Esophagus squamous epithelium (tissue), 5 donors: ENCODE measurements at places on chromosomes 16 and 17.

DNA sequence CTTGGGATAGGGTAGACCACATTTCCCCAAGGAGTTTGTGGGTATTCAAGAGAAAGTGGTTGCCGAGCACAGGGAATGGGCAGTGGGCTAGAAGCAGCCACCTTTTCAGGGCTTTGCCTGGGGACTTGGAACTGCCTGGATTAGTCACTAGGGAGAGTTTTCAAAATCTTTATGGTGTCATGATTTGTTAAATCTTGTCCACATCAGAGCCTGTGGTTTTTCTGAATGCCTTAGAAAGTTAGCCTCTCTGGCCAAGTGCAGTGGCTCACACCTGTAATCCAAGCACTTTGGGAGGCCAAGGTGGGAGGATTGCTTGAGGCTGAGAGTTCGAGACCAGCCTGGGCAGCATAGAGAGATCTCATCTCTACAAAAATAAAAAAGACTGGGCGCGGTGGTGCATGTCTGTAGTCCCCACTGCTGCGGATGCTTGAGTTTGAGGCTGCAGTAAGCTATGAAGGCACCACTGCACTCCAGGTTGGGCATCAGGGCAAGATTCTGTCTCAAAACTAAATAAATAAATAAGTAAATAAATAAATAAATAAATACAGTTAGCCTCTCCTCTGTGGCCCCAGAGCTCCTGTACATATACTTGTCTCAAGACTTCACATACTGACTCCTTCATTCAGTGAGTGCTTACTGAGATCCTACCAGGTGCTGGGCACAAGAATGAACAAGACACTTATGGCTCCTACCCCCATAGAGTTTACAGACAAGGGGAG, 76.3 kb upstream of the HNF1B start:
- no peak for DNase-seq

GRCh38 chr16:85820604-85821372, 21.3 kb downstream of the COX4I1 start:
- no peak for DNase-seq

GRCh38 chr17:4777969-4778760, 6.5 kb downstream of the TM4SF5 start:
- no peak for DNase-seq

GRCh38 chr16:51637770-51638094, 486.7 kb upstream of the SALL1 start:
- DNase-seq = no peak

GRCh38 chr17:10661437-10661836, 4.3 kb upstream of the MYH3 start:
- no peak for DNase-seq

- peak; percentile 20 for DNase-seq
These were observed 5.7 kb downstream of the CSNK1D start for GRCh38 chr17:82267575-82268379.
